ENCODE measurements at places on chromosomes 1 and 21.
A peak's percentile ranks its signal among the peaks of the same experiment; 100 is the strongest.

DNA sequence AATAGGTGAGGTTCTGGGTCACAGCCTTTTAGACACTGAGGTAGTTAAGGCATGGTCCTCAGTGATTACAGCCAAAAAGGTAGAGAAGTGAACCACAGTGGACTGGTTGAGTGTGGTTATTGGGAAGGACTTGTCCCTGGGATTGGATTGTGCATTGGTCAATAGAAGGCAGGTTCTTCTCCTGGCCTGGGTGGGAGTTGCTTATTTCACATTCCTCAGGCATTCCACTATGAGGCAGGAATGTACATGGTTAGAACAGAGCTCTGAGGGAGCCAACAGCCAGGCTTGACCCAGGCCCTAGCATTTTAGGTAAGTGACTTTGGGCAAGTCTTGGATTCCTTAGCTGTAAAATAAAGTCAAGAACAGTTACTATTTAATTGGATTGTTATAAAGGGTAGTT is 97.9 kb upstream of the MARK1 start:
- no peak for DNase-seq

GRCh38 chr1:179875596-179876299 is 1.9 kb downstream of the TOR1AIP2 start:
- DNase-seq: no peak

- no peak for DNase-seq
Observed at GRCh38 chr1:110237386-110238152, 27.5 kb downstream of the KCNC4 start.

DNA sequence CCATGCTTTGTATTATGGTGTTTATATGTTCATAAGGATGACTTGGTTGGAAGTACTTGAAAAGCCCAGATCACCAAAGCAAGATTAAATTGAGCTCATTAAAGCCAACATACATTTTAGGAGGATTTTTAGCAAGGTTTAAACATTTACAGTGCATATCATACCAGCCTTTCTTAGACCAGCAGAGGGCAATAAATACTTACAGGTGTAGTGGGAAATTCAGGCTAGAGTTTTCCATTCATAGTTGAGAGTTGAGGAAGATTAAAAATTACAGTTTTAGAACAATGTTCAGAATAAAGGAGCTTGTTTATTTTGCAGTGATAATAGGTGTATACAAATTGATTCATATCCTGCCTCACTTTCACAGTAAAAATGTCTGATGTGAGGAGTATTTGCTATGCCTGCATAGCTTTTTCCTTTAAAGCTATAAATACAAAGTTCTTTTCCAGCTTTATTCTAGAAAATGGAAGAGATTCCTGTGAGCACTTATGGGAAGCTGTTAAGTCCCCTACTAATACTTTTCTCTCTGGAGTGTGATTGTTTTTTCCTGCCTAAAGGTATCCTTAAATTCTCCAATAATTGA is 35.3 kb downstream of the DTL start:
- peak; percentile 60 for DNase-seq

GRCh38 chr1:6577831-6578525 is 1.8 kb upstream of the ZBTB48 start:
- no peak for DNase-seq
